ENCODE measurements at places on chromosomes 7 and 10.

- no peak overlapping the region for H3K27ac ChIP-seq
- ATAC-seq, result no peak
- no peaks in the 10 kb centered on the region for H3K36me3 ChIP-seq
- no peak overlapping the region for H3K4me3 ChIP-seq
- H3K27me3 ChIP-seq, result no peaks in the 10 kb centered on the region
Observed at GRCh38 chr7:35605760-35606159, 89.2 kb downstream of the HERPUD2 start.

- H3K4me1 ChIP-seq, result peaks cover 58% of the 10 kb centered on the region
- peak; percentile 57 for ATAC-seq
- H3K4me3 ChIP-seq, result peak overlapping the region; percentile 71
- no peaks in the 10 kb centered on the region for H3K27me3 ChIP-seq
- peaks cover 28% of the 10 kb centered on the region for H3K36me3 ChIP-seq
- H3K27ac ChIP-seq, result peak overlapping the region; percentile 76
Observed at GRCh38 chr7:24932815-24933214, 47.2 kb downstream of the OSBPL3 start.

DNA sequence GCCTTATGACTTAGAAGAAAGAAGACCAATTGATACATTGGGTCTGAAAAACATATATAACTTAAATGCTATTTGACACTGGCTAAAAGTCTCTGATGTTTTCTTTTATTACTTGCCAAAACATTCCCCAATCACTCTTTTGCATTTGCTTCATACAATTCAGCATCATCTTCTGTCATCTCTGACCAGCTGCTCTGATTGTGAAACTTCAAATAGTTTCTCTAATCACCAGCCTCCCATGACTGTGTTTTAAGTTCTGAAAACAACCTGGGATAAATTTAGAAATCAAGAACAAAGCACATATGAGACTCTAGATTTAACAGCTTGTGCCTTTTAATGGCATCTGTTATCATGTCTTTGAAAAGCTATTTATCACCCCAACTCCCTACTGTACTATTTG is 208.4 kb upstream of the KCND2 start:
- H3K4me3 ChIP-seq, result no peak overlapping the region
- no peak for ATAC-seq
- no peak overlapping the region for H3K27ac ChIP-seq
- H3K27me3 ChIP-seq, result no peaks in the 10 kb centered on the region
- no peaks in the 10 kb centered on the region for H3K36me3 ChIP-seq

- H3K27ac ChIP-seq, result no peak overlapping the region
- ATAC-seq, result no peak
- peaks cover 6% of the 10 kb centered on the region for H3K27me3 ChIP-seq
- H3K4me3 ChIP-seq, result no peak overlapping the region
Observed at GRCh38 chr7:102981451-102981850, 68.7 kb downstream of the LRRC17 start.

- no peaks in the 10 kb centered on the region for H3K27me3 ChIP-seq
- no peaks in the 10 kb centered on the region for H3K4me1 ChIP-seq
- ATAC-seq, result no peak
- no peak overlapping the region for H3K4me3 ChIP-seq
- no peak overlapping the region for H3K27ac ChIP-seq
- no peaks in the 10 kb centered on the region for H3K36me3 ChIP-seq
Observed at GRCh38 chr10:59971915-59972314, 65.6 kb upstream of the CCDC6 start.

GRCh38 chr7:1854866-1855724 is 185.0 kb downstream of the ELFN1 start:
- no peak for ATAC-seq
- no peak overlapping the region for H3K4me3 ChIP-seq
- H3K27ac ChIP-seq, result peak overlapping the region; percentile 54

GRCh38 chr10:7082967-7083366 is 327.9 kb downstream of the SFMBT2 start:
- H3K27me3 ChIP-seq, result peaks cover 49% of the 10 kb centered on the region
- ATAC-seq, result no peak
- H3K4me1 ChIP-seq, result no peaks in the 10 kb centered on the region
- no peaks in the 10 kb centered on the region for H3K36me3 ChIP-seq

DNA sequence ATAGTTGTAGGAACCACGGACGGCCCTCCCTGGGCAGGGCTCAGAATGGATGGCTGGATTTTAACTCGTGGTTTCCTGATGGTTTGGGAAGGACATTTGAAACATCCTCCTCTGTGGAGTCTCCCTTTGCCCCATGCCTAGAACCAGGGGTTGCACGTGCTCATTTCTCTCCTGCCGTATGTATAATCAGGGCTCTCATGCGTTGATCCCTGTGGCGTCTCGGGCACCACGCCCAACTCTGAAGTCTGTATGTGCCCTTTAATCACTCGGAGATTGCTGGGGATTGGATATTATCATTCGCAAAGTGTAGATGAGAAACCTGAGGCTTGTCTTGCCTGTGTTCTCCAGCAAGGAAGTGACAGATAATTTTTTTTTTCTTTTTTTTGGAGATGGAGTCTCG is 257.1 kb downstream of the CAMK1D start:
- H3K27ac ChIP-seq, result peak overlapping the region; percentile 94
- H3K27me3 ChIP-seq, result no peaks in the 10 kb centered on the region
- ATAC-seq, result no peak
- peaks cover 18% of the 10 kb centered on the region for H3K36me3 ChIP-seq

- no peak for ATAC-seq
- H3K36me3 ChIP-seq, result peaks cover 28% of the 10 kb centered on the region
- H3K27me3 ChIP-seq, result no peaks in the 10 kb centered on the region
- peaks cover 69% of the 10 kb centered on the region for H3K4me1 ChIP-seq
- H3K27ac ChIP-seq, result peak overlapping the region; percentile 96
Observed at GRCh38 chr7:44630792-44631457, 24.5 kb downstream of the OGDH start.

- no peak overlapping the region for H3K4me3 ChIP-seq
- H3K4me1 ChIP-seq, result no peaks in the 10 kb centered on the region
- no peak overlapping the region for H3K27ac ChIP-seq
- ATAC-seq, result no peak
Observed at GRCh38 chr10:131056781-131057180, 254.7 kb downstream of the TCERG1L start.

GRCh38 chr10:96271016-96271815 is at the start of gene BLNK:
TSS of gene BLNK (minus strand) at chr10:96271569. CDS start at chr10:96271398, 171 bp downstream.
- H3K27ac ChIP-seq, result peak within 1 kb of the TSS; percentile 90
- peak; percentile 84 for ATAC-seq
- H3K36me3 ChIP-seq, result peaks cover 34% of the 10 kb centered on the region
- H3K27me3 ChIP-seq, result no peaks in the 10 kb centered on the region
- peaks cover 69% of the 10 kb centered on the region for H3K4me1 ChIP-seq
- H3K4me3 ChIP-seq, result peak within 1 kb of the TSS; percentile 95

- H3K36me3 ChIP-seq, result peaks cover 20% of the 10 kb centered on the region
- H3K4me1 ChIP-seq, result peaks cover 40% of the 10 kb centered on the region
- no peak for ATAC-seq
- H3K27me3 ChIP-seq, result no peaks in the 10 kb centered on the region
Observed at GRCh38 chr7:32879460-32879859, 12.1 kb downstream of the KBTBD2 start.

GRCh38 chr10:590721-591120 is 98.7 kb downstream of the DIP2C start:
- no peak for ATAC-seq
- no peak overlapping the region for H3K4me3 ChIP-seq
- H3K27ac ChIP-seq, result no peak overlapping the region
- peaks cover 60% of the 10 kb centered on the region for H3K27me3 ChIP-seq
- H3K36me3 ChIP-seq, result no peaks in the 10 kb centered on the region

DNA sequence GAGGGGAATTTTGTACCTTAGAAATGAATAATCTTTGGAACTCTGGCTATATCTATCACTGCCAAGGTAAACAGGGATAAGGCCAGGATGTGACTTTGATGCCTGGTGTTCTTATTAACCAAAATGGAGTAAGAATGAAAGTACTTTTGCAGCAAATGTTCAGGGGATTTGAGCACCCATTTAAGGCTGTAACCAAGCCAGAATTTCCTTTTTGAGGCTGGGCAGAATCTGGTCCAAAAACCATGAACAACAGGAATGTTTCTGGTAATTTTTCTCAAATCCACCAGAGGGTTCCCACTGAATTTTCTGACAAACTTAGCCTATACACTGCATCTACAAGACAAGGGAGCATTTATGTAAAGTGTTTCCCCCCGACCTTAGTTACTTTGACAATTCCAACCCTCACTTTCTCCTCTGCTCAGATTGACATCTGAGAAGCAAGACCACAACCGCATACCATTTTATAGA is 120.6 kb downstream of the BAMBI start:
- H3K36me3 ChIP-seq, result no peaks in the 10 kb centered on the region
- no peaks in the 10 kb centered on the region for H3K27me3 ChIP-seq
- no peak overlapping the region for H3K4me3 ChIP-seq
- no peak overlapping the region for H3K27ac ChIP-seq
- H3K4me1 ChIP-seq, result no peaks in the 10 kb centered on the region
- ATAC-seq, result no peak

- H3K36me3 ChIP-seq, result no peaks in the 10 kb centered on the region
- no peaks in the 10 kb centered on the region for H3K4me1 ChIP-seq
- ATAC-seq, result no peak
- H3K27me3 ChIP-seq, result peaks cover 33% of the 10 kb centered on the region
- no peak overlapping the region for H3K27ac ChIP-seq
Observed at GRCh38 chr10:78778444-78779338, 290.1 kb upstream of the ZMIZ1 start.

- H3K4me3 ChIP-seq, result no peak overlapping the region
- H3K27ac ChIP-seq, result no peak overlapping the region
- no peaks in the 10 kb centered on the region for H3K36me3 ChIP-seq
- no peaks in the 10 kb centered on the region for H3K27me3 ChIP-seq
- H3K4me1 ChIP-seq, result no peaks in the 10 kb centered on the region
Observed at GRCh38 chr10:59965899-59966650, 59.7 kb upstream of the CCDC6 start.

DNA sequence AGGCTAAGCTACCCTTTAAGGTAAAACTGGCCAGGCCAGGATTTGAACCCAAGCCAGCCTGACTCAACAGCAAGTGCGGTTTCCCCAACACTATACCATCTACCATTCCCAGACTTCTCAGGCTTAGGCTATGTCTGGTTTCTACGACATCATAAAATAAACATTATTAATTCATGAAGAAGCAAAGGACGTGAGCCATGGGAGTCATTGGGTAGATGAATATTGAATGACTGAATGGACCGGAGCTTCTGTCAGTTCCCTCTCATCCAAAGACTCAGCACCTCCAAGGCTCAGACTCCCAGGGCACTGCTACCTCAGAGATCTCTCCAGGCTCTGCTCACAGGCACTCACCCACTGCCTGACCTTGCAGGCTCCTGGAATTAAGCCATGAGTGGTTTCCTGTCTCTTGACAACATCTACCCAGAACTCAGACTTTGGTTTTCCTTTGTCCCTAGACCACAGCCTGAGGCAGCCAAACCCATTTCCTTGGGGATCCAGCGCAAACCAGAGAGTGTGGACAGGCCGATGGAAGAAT is 64.6 kb upstream of the STEAP1B start:
- no peak for ATAC-seq
- peak overlapping the region; percentile 51 for H3K27ac ChIP-seq
- no peaks in the 10 kb centered on the region for H3K27me3 ChIP-seq

DNA sequence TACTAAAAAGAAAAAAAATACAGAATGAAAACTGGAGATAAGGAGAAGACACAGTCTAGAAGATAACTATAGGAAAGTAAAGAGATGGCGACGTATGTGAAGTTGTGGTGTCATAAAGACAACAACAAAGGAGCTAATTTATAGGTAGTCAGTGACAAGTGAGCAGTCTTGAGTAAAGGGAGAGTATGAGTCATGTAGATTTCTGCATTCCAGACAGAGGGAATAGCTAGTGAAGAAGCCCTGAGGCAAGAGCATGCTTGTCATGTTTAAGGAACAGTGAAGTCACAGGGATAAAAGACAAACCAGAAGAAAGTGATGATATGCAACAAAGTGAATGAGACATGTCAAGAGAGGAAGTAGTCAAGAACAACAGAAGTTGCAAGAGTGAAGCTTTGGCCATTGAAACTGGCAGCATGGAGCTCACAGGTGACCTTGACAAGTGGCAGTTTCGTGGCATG is 2.3 kb upstream of the MIOS start:
- peaks cover 17% of the 10 kb centered on the region for H3K36me3 ChIP-seq
- H3K27me3 ChIP-seq, result no peaks in the 10 kb centered on the region
- no peak for ATAC-seq
- H3K4me1 ChIP-seq, result peaks cover 18% of the 10 kb centered on the region

- ATAC-seq, result no peak
- peaks cover 22% of the 10 kb centered on the region for H3K27me3 ChIP-seq
- no peak overlapping the region for H3K27ac ChIP-seq
- no peak overlapping the region for H3K4me3 ChIP-seq
- H3K4me1 ChIP-seq, result no peaks in the 10 kb centered on the region
Observed at GRCh38 chr10:62972103-62972502, 155.9 kb upstream of the EGR2 start.

DNA sequence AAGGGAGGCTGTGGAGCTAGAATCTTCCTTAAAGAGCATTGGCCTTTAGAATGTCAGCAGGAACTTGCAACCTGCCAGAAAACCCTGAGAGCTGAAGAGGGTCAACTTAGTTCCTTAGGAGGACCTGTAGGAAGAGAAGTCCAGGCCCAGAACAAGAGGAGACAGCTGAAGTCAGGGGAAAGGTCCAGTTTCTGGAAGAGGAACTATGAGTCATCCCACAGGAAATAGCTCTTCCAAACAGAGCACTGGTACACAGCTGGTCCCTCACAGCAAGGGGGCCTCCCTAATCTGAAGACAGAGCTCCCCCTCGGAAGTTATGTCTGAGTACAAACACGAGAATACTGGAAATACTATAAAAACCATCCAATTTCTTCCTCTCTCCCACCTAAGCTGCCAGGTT is 98.9 kb downstream of the HERPUD2 start:
- peaks cover 5% of the 10 kb centered on the region for H3K36me3 ChIP-seq
- H3K4me3 ChIP-seq, result no peak overlapping the region
- no peaks in the 10 kb centered on the region for H3K27me3 ChIP-seq
- H3K4me1 ChIP-seq, result no peaks in the 10 kb centered on the region
- no peak overlapping the region for H3K27ac ChIP-seq

GRCh38 chr10:76036111-76036940 is 604.9 kb downstream of the LRMDA start:
- no peak for ATAC-seq
- no peak overlapping the region for H3K27ac ChIP-seq
- no peak overlapping the region for H3K4me3 ChIP-seq
- peaks cover 15% of the 10 kb centered on the region for H3K27me3 ChIP-seq

DNA sequence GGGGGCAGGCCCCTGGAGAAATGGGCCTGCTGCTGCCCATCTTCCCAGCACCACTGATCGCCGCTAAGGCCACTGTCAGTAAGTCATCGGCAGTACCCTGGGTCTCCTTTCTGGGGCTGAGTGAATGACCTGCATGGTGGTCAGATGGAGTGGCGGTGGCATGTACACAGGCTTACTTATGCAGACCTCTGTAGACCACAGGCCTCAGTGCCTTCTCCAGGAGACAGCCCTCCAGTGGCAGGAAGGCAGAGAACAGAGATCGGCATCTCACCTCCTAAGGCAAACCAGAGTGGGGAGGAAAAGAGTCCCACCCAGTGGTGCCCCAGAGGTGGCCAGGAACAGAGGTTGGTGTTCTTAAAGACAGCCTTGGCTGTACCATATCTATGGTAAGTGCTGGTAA is 22.8 kb upstream of the LRRC4 start:
- H3K4me1 ChIP-seq, result peaks cover 35% of the 10 kb centered on the region
- H3K27me3 ChIP-seq, result no peaks in the 10 kb centered on the region
- no peak overlapping the region for H3K27ac ChIP-seq
- no peak overlapping the region for H3K4me3 ChIP-seq
- peaks cover 24% of the 10 kb centered on the region for H3K36me3 ChIP-seq
- no peak for ATAC-seq

Measured in stimulated activated memory B cell treated with anti-CD40 and anti-IgM and Interleukin-4, amounts not matched to agents 10 μg/mL and 1 μg/mL and 100 μg/mL, for 72 hours (primary cell).